ENCODE measurements at places on chromosomes 6 and 20. TPM values are rescaled to one million over a fixed set of nuclear protein-coding genes. Genes with fewer than 3 reads are reported as not detected.

GRCh38 chr6:158067436-158068015 lies 85.9 kb downstream of the SYNJ2 start:
- DNase-seq: no peak

DNA sequence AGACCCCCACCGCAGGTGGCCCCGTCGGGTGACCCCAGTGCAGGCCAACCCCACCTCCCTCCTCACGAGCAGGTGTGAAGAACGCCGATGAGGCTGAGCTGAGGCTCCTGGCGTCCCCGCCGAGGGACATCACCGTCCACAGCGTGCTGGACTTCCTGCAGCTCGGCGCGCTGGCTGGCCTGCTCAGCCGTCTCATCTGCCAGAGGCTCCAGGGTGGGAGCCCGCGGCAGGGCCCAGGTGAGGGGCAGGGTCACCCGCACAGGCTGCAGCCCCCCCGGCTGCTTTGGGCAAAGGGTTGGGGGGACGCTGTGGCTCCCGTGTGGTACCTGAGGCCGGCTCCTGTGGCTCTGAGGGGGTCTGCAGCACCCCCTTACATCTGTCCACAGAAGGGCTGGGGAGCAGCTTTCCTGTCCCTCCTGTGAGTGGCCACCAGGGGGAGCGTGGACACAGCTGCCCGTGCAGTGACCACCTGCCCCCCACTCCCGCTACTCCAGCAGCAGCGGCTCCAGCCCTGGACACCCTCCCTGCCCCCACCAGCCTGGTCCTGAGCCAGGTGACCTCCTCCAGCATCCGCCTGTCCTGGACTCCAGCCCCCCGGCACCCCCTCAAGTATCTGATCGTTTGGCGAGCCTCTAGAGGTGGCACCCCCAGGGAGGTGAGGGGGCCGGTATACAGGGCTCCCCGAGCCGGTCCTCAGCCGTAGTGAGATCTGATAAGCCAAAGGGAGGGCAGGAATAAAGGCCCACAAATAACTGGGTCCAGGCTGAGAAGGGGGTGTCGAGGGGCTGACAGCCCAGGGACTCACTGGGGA lies 16.5 kb downstream of the COL20A1 start:
- no peak for DNase-seq

- DNase-seq: no peak
Observed at GRCh38 chr6:158649289-158650143, at the start of gene SYTL3. TSS of gene SYTL3 (plus strand) at chr6:158650054. CDS start at chr6:158663269, 13,215 bp downstream.

- no peak for DNase-seq
Observed at GRCh38 chr6:124466949-124467348, 495.3 kb upstream of the RNF217 start.

DNA sequence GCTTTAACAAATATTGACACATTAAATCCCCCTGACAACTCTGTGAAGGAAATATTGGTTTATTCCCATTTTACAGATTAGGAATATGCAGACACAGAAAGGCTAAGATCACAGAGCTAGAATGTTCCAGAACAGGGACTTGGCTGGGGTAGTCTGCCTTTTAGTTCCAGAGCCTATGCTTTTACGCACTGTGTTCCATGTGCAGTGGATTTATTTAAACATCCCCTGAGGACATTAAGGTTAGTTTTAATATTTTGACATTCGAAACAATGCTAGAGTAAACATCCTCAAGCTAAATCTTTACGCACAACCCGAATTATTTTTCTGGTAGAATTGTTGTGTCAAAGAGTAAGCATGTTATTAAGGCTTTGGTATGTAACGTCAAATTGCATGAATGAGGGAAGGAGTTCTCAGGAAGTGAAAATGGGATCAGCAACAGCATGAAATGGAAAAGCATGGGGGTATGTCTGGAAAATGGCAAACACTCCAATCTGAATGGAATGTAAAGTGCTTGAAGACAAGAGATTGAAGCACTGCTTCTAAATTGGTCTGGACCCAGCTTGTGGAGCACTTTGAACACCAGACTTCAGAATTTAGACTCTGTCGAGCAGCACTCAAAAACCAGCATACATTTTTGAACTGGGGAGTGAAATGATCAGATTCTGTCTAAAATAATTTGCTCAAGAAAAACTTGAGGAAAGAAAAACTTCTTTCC lies 429.9 kb downstream of the CD83 start:
- no peak for DNase-seq

DNA sequence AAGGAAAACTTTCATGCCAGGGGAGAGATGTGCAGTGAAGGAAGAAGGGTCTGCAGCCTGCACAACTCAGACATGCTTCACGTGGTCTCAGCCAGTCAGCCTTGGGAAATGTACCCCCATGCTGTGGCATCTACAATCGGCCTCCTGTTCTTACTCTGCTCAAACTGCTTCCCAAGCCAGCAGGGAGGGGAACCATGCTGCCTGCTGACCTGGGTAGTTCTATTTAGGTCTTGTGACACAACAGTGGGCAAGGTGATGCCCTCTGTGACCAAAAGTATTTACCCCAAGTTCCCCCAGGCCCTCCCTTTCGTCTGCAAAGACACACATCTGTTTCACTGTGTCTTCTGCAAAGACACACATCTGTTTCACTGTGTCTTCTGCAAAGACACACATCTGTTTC lies 106.9 kb downstream of the SLC23A2 start:
- no peak for DNase-seq

DNA sequence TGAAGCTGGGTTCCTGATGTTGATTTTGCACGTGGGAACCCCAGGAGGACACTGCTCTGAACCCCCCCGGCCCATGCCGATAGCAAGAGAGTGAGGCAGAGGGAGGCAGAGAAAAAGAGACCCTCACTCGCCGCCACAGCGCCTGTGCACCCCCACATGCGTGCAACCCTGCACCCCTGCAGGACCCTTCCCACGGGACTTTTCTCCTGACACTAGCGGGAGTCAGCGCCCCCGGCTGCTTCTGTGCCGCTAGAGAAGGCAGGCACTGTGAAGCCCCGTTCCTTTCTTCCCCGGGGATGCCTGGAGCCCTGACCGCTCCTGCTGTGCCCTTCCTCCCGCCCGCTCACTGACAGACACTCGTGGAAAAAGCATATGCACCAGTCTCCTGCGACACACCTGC lies 67.4 kb downstream of the GMPR start:
- no peak for DNase-seq

DNA sequence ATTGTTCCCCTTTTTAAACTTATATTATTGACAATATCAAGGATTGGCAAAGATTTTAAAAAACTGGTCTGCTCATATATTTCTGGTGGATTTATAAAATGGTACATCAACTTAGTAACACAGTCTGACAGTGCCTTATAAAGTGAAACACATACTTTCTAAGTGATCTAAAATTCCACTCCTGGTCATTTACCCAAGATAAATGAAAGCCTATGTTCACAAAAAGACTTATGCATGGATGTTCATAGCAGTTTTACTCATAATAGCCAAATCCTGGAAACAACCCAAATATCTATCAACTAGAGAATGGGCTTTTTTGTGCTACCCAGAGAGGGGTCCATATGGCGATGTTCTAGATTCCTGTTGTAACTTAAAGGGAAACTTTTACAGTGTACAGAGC lies 222.4 kb upstream of the FAM83B start:
- DNase-seq: no peak

DNA sequence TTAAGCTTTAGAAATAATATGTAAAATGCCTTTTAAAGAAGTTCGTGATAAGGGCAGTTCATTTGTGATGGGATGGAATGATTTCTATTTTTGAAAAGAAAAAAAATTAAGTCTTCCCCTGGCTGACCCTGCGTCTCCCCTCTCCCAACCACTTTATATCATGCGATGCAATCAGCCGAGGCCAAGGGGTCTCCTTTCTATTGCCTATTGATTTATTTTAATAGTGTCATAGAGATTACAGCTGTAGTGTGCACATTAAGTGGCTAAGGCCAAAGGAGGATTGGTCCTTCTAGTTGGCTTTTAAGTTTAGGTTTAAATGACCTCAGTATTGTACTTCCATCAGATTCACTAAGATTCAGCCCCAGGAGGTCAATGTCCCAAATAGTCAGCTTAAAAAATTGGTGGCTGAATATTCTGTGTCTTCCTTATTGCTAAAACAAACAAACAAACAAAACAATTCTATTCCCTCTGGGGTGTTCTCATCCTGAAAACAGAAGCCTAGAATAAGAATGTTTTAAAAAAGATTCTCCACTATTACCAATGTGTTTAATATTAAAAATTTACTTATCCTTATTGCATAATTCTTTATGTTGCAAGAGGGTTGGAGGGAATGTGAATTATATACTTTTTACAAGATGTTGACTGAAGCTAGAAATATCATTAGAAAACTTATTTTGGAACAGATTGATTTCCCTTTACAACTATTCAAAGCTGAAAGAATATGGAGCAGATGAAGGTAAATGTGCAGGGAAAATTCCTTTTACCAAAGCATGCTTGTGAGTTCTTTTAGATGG lies 359.1 kb downstream of the SAMD5 start:
- DNase-seq: no peak

DNA sequence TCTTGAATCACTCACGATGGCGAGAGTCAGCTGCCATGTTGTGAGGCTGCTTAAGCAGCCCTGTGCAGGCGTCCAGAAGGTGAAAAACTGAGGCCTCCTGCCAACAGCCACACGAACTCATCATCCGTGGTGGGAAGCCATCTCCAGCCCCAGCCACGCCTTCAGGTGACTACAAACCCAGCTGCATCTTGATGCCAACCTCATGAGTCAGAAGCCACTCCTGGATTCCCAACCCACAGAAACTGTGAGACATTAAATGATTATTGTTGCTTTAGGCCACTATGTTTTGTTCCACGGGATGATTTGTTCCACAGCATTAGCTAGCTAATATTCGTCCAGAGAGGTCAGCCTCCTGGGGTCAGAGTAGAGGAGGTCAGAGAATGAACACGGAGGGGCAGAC lies 80.5 kb downstream of the SNX5 start:
- DNase-seq: no peak

GRCh38 chr6:156778454-156779205 lies 1.5 kb downstream of the ARID1B start:
- no peak for DNase-seq

- DNase-seq: no peak
Observed at GRCh38 chr20:6519556-6519955, 247.9 kb upstream of the BMP2 start.

- no peak for DNase-seq
Observed at GRCh38 chr6:158374020-158374419, 61.8 kb downstream of the TULP4 start.

DNA sequence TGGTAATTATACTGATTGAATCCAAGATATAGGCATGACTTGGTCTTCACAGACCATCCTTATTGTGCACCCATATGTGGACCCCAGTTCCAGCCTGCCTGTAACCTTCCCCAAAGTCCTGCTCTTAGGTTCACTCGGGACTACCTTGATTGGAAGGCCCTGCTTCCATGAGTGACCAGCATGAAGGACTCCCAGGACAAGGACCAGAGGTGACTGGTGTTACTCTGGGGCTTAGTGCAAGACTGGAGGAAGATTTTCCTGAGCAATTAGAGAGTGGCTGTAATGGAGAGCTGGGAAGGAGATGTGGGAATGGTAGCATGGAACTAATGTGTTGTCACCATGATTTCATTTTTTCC lies 15.1 kb downstream of the BRD2 start:
- no peak for DNase-seq

GRCh38 chr6:67131827-67132226 lies 1424.8 kb upstream of the EYS start:
- DNase-seq: no peak

- DNase-seq: no peak
Observed at GRCh38 chr6:105204331-105204730, 24.5 kb upstream of the POPDC3 start.

GRCh38 chr6:40285996-40286395 lies 301.2 kb downstream of the LRFN2 start:
- no peak for DNase-seq

DNA sequence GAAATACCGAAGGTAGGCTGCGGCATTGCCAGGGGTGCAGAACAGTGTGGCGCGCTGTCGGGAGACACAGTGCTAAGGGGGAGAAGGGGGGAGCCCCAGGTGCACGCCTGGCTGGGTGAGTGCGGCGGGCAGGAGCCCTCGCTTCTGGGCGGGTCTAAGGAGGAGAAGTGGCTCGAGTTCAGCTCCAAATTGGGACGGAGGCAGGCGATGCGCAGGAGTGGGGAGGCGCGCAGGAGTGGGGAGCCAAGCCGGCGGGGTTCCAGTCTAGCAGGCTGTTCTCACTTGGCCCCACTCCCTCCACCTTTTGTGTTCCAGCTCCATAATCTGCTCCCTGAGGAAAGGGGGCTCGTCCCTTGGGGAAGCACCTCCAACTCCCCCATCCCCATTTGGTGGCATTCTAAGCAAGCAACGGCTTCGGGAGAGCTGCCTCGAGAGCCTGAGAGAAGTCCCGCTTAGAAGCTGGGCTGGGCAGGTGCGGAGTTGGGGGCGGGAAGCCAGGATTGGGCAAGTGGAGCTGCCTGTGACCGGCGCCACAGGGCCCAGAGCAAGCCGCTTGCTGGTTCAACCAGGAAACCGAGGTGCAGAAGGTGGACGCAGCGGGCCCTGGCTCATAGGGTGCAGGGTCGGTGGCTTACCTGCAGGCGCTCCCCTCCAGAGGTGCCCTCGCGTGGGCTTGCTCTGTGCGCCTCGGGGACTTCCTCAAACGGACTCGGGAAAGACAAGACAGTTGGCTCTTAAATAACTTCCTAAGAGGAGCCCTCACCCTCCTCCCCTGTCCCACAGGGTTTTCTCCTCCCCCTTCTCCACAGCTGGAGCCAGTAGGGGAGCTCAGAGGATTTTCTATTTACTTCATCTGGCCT lies at the start of gene F13A1:
Gene F13A1 (minus strand): TSS at position 711 of the 860 bp plus-strand sequence. CDS start 1,998 bp downstream, outside the sequence.
- DNase-seq: no peak

GRCh38 chr20:48193627-48194425 lies 408.5 kb upstream of the SULF2 start:
- DNase-seq: no peak

DNA sequence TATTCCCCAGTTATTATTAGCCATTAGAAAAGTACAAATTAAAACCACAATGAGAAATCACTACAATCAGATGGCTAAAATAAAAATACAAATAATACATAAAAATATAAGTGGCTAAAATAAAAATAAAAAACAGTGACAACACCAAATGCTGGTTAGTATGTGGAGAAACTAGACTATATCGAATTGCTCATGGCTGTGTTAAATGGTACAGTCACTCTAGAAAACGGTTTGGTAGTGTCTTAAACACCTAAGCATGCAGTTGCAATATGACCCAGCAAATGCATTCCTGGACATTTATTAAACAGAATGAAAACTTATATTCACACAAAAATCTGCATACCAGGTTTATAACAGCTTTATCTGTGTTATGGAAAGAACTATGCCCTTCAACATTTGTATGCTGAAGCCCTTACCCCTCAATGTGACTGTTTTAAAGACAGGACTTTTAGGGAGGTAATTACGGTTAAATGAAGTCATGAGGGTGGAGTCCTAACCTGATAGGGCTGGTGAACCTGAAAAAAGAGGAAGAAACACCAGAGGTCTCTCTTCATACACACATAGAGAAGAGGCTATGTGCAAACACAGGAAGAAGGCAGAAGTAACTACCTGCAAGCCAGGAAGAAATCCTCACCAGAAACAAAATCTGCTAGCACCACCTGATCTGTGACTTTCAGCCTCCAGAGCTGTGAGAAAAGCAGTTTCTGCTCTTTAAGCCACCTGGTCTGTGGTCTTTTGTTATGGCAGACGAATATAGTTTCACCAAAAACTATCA lies 84.9 kb downstream of the ASCC3 start:
- DNase-seq: no peak

EEF1A2 gene
- 1.0 TPM for polyA plus RNA-seq

APOBEC2 gene
- 0.18 TPM for polyA plus RNA-seq

ENTPD6 gene
- 41.6 TPM for polyA plus RNA-seq

GNMT gene
- polyA plus RNA-seq: 0.72 TPM

ADGRB3 gene
- 5.5 TPM for polyA plus RNA-seq

IPCEF1 gene
- 6.9 TPM for polyA plus RNA-seq

PRDM13 gene
- not detected for polyA plus RNA-seq

DEFB124 gene
- not detected for polyA plus RNA-seq

SLC2A10 gene
- polyA plus RNA-seq: 16.9 TPM

ZNF334 gene
- polyA plus RNA-seq: 33.9 TPM

Measured in right renal pelvis (tissue), 4 donors.